ENCODE measurements at places on chromosomes 1 and 21. TPM values are rescaled to one million over a fixed set of nuclear protein-coding genes. Genes with fewer than 3 reads are reported as not detected.

FTCD gene
- not detected for total RNA-seq

DNA sequence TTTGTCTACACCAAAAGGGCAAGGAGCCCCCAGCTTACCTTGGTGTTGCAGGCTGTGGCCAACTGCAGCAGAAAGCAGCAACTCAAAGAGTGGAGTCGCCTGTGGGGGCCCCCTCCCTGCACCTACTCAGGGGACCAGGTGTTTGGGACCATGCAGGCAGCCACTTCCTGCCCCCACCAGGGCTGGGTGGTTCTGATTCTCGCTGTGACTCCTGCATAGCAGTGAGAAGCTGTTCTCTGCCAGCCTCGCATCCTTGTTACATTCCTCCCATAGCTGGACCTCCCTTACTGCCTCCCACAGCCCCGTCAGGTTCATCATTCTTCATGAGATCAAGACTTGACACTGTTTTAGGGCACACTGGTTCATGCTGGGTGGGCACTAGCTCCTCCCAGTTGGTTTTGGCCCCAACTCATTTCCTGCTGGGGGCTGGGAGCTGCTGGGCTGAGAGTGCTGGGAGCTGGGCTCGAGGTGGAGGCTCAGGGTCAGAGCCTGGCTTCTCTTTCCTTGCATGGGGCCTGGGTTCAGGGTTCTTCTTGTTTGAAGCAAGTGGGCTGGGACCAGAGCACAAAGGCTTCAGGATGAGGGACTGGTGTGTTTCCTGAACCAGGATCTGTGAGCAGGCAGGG, 146.9 kb upstream of the C1orf174 start:
- no peak for DNase-seq

DNA sequence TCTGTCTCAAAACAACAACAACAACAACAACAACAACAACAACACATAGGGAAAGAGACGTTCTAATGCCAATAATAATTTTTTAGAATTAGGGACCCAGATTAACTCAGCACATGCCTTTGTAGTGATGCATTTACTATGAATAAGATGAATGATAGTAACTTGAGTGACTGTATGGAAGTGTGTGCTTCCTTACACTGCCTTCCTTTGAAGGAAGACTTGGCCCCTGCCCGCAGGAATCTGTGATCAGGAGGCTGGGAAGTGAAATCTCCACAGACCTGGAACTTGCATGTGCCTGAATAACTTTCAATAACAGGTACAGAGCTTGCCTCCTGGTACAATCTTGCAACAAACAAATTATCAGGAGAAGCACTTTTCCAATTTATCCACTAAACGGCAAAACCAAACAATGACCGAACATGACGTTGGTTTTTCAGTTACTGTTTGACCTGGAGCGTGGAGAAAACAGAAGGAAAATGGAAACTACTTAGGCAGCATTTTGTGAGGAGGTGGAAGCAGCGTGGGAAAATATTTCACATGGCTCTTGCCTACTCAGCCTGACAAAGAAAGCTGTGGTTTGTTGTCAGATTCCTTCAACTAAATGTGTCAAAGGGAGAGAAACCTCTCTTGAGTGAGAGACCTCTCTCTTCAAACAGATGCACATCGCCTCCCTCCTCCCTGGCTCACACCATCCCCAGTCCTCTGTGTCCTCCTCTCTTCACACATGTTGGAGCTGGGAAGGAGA, 10.1 kb upstream of the ABCA4 start:
- DNase-seq: no peak

DNA sequence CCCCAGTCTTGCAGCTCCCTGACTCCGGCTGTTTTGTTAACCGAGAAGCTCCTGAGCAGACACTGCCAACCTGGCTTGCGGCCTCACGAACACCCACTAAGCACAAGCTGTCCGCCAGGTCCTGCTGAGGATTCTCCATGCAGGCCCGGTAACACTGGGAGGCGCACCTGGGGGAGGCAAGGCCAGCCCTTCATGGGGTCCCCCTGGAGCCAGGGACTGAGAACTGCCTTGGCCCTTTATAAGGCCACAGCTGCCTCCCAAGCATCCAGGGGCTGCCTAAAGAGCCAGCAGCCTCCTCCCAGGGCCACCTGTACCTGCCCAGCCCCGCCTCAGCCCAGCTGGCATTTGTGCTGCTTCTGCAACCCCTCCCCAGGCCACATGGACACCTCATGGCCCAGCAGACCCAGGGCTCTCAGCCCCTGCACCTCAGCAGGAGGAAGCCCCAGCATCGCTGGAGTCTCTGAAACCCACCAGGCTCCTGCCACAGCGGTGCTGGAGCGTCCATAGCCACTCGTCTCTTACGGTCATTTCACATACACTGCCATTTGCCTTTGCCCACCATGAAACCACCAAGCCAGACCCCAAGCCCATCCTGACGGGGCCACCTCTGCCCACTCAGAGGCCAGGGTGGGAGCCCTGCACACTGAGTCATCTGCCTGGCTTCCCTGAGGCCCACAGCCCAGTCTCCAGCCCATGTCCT, 82.5 kb downstream of the NPHP4 start:
- no peak for DNase-seq

GRCh38 chr1:208115924-208116640, 128.1 kb downstream of the PLXNA2 start:
- DNase-seq: no peak

- DNase-seq: no peak
Measured at GRCh38 chr1:229102741-229103391, 168.0 kb upstream of the RAB4A start.

GRCh38 chr1:65166572-65167305, 18.7 kb downstream of the AK4 start:
- DNase-seq: no peak

F3 gene
- total RNA-seq: 19.4 TPM

GRCh38 chr1:41632781-41633575, 148.5 kb upstream of the EDN2 start:
- peak; percentile 40 for DNase-seq

SPATC1L gene
- total RNA-seq: 18.3 TPM

AIRE gene
- total RNA-seq: not detected

EXO5 gene
- 8.6 TPM for total RNA-seq

GRCh38 chr1:66292944-66293343, 241.0 kb upstream of the SGIP1 start:
- DNase-seq: no peak

DNA sequence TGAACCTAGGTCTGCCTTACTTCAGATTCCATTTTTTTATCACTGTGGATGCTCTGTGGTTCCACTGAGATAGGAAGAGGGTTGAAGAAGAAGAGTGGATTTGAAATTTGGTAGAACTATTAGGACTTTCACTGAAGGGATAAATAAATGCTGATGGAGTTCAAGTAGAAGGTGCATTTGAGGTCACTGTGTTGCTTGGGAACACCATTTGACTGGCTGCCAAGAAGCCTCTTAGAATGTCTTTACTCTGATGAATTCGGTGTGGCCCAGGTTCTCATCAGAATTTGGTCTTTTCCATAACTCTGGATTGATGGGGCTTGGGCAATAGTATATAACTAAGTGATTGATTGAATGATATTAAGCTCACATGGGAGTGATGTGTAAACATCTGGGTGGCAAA, 11.9 kb downstream of the XPR1 start:
- DNase-seq: no peak

DNA sequence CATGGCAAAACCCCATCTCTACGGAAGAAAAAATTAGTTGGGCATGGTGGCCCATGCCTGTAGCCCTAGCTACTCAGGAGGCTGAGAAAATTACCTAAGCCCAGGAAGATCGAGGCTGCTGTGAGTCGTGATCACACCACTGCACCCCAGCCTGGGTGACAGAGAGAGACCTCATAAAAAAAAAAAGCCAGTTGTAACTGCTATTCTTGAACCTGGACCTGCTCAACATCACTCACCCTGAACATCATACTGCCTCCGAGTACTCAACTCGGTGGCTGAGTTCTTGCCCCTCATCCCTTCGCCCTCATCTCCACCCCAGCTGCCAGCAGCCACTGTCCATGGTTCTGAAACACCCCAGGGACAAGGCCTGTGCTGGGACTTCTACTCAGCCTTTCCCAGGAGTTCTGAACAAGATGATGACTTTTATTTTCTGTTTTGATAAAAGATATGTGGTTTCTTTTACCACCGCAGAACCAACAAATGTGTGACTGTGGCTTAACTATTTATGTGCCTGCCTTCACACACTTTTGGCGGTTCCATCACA, 5.4 kb upstream of the DISP3 start:
- no peak for DNase-seq

DNA sequence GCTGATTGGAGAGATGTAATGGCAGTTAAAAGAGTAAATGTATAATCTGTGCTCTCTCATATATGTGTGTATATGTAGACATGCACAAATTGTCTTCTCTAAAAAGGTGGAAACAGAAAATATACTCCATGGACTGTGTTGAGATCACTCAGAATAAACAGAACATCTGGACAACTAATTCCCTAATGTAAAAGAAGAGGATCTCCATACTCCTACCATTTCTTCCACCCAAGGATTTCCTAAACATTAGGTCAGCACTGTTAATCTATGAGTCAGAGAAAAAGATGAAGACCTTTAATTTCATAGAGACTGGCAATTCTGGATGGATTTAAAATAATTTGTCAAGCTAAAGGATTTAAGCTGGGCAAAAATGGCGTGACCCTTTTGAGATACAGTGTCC, 80.1 kb downstream of the ESRRG start:
- no peak for DNase-seq

DNA sequence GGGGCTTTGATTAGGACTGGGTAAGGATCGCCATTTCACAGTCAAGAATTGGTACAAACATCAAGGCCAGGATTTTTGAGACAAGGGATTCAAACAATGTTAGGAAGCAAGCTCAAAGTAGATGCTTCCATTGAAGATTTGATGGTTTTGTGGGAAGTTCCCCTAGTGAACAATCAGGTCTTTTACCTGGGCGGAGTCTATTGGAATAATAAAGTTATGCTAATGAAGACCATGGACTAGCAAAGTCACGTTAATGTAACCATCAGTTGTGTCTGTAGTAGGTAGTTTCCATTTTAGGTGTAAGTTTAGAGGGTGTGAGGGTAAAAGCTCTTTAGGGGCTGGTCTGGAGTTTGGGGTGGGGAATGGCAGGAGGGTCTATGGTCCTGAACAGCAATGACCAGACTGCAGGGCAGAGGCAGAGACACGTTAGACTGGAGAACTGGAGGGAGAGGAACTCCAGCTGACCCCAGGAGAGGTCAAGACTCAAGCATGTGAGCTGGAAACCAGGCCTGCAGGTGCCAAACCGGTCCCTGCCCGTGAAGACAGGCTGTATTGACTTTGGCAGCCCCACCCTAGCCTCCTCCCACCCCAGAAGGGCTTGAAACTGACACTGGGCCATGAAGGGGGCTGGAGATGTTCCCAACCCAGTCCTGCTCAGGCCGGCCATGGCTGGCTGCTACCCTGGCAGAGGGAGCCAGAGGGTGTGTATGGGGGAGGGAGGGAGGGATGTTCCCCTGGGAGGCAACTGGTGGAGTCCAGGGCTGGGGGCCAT, 36.0 kb upstream of the GPR37L1 start:
- no peak for DNase-seq

GRCh38 chr1:22153660-22154437, 11.0 kb upstream of the WNT4 start:
- DNase-seq: no peak

DNA sequence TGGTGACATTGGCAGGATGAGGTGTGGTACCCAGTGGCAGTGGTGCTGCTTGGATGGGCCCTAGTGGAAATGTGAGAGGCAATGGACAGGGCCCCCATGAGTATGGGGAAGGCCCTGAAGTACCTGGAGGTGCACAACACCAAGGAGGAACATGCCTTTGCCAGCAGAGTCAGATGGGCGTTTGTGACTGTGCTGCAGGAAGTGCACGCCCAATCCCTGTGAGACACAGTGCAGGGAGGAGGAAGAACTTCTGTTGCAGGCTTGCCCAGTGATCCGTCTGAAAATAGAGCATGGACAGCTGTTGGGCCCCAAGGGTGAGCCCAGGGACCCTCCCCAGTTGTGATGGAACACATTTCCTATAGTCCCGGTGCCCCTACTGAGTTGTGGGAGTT, 42.7 kb downstream of the GJA5 start:
- DNase-seq: no peak

DNA sequence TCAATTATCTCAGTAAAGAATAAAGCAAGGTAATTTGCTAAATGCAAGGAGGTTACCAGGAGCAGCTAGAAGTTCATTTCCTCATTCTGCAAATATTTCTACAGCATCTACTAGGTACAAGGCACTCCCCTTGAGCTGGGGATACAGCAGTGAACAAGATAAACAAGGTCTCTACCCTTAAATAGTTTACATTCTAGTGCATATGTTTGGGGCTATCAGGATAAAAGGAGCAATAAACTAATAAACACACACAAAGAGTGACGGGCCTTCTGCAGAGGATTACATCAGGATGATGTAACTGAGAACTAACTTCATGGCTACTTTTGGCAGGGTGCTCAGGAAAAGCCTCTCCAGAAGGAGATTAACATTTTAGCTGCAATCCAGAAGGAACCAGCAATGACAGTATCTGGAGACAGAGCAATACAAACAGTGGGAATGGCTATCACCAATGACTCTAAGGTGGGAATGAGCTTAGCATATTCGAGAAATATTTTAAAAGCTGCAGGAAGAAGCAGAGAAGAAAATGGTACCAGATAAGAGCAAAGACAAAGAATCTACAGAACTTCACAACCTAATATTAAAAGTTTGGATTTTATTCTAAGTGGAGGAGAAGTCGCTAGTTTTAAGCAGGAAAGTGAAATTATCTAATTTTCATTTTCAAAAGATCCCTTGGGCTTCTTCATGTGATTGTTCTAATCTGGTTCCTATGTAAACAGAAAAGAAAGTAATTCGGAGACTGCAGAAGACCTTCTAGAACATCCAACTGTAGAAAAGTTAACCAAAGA, 25.8 kb downstream of the TP53BP2 start:
- no peak for DNase-seq

TNFAIP8L2 gene
- total RNA-seq: 6.1 TPM

- no peak for DNase-seq
Measured at GRCh38 chr21:14414932-14415508, 32.1 kb upstream of the HSPA13 start.

DNA sequence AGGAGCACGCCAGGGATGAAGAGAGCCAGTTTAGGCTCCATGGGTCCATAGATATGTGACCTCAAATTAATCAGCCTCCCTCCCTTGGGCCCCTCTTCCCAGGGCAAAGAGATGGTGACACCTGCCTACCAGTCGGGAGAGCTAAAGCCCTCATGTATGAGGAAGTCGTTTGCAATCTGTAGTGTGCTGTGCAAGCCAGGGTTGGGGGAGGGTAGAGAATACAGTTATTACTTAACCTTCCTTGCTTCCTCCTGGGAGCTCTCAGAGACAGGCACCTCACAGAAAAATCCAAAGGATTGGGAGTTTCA, 4.0 kb downstream of the PGLYRP4 start:
- DNase-seq: no peak

CLK2 gene
- total RNA-seq: 33.2 TPM

DNA sequence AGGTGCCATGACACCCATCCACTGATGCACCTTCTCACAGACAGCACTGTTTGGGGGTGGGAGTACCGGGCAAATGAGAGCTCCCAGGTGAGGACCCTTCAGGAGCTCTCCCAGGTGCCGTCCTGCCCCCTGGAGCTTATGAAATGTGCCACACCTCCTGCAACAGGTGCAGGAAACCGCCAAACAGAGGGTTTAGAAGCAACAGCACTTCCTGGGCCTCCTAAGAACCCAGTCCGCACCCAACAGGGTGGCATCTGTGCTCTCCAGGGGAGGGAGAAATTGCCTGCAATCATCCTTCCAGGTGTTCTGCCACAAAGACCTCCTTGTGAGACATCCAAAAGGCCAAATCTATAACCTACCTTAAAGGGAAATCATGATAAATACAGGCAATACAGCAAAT, 87.7 kb upstream of the ATP1B1 start:
- no peak for DNase-seq

GRCh38 chr1:191839891-191840290, 318.4 kb upstream of the RGS18 start:
- no peak for DNase-seq

LRRN2 gene
- total RNA-seq: 7.8 TPM

- DNase-seq: no peak
Measured at GRCh38 chr1:160406131-160406968, 6.0 kb downstream of the VANGL2 start.

NOTCH2 gene
- 56.7 TPM for total RNA-seq
